Motor neuron (in vitro differentiated cells): ENCODE measurements at places on chromosomes 5 and 9. TPM values are rescaled to one million over a fixed set of nuclear protein-coding genes. Genes with fewer than 3 reads are reported as not detected.

The CATSPER3 gene
- 0.21 and 0.37 TPM in 2 replicates for total RNA-seq

The BHMT2 gene
- total RNA-seq, result 0.95 and 1.6 TPM in 2 replicates

DNA sequence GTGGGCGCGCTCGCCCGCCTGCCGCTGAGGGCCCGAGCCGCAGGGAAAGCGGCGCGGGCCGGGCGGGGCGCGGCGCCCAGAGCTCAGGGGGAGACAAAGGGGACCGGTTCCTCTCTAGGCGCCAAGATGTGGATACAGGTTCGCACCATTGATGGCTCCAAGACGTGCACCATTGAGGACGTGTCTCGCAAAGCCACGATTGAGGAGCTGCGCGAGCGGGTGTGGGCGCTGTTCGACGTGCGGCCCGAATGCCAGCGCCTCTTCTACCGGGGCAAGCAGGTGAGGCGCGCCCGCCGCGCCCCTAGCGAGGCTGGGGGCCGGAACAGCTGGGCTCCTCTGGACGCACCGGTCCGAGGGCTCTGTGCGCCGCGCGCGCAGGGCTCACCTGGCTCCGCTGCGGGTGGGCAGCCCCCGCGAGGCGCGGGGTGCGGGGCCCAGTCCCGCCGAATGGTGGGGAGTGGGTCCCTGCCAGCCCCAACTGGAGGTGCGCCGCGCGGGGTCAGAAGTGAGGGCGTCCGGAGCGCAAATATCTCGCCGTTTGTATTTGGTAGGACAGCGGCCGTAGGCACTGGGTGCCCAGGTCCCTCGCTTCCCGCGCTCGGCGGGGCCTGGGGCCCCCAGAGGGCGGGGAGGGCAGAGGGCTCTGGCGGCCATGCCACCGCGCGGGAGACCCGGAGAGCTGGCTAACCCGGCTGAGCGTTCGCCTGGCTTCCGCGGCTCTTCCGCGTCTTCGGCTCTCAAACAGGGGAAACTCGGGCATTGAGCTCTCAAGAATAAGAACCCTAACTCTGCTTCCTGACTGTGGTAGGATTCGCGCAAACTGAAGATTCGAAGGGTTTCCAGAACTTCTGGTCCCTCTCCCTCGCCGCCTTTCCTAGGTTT is 607 bp downstream of the UHRF2 start:
- ATAC-seq, result peak; percentile 68

GRCh38 chr5:175214152-175214551 is 229.8 kb downstream of the DRD1 start:
- no peak for ATAC-seq

DNA sequence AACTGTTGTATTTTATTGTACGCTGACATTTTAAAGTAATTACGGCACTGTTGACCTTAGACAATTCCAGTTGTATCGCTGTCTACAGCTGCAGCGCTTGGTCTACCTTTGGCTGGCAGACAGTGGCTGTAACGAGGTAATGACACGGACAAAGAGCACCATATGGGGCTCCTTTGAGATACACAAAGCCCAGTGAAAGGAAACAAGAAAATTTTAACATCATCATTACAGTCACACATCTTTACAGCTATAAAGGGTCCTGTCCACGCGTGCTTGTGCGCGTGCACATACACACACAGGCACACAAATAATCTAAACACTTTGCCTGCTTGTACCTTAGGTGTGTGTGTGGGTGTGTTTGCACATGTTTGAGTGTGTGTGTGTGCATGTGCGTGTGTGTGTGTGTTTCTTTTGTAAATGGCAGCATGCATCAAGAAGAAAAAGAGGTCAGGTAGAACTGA is 946.0 kb downstream of the NR2F1-AS1 start:
- no peak for ATAC-seq
